ENCODE measurements at places on chromosomes 1 and 21.

GRCh38 chr1:84887261-84887934, 5.6 kb downstream of the LPAR3 start:
- no peak for DNase-seq

DNA sequence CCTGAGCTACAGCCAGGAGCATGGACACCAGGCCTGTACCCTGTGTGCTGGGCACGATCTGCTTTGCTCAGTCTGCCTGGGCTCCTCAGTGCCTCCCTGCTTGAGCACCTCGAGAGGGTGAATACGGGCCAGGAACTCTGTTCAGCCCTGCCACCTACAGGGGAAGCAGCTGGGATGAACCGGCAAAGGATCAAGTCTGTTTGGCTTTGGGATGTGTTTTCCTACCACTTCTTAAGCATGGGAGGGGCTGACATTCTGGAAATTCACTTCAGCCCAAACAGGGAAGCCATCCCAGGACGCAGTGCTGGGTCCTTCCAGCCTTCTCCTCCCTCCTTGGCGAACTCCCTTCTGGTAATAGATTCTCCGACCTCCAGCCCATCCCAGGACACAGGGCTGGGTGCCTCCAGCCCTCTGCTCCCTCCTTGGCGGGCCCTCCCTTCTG, 55.8 kb upstream of the SELENON start:
- peak; percentile 79 for DNase-seq

DNA sequence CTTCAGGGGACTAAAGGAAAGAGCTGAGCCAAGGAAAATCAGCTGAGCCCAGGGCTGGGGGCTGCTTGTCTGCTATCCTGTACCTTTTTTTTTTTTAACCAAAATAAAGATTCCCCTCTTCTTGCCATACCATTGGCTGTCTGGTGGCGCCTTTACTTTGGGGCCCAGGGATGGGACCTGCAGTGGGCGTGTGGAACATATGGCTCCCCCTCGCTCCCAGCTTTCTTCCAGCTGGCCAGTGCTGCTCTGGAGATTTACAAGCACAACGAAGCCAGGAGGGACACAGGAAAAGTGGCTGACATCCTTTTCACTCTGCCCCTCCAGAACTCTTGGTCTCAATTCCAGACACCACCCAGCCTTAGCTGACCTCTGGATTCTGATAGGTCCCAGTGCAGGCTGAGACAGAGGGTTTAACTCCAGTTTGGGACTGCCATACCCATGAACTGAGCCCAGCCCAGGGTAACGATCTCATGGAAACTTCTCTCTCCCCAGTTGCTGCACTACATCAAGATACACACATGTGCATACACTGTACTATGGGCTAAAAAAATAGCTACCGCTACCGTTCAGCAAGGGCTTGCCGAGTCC, 5.4 kb upstream of the SFN start:
- DNase-seq: peak; percentile 73

DNA sequence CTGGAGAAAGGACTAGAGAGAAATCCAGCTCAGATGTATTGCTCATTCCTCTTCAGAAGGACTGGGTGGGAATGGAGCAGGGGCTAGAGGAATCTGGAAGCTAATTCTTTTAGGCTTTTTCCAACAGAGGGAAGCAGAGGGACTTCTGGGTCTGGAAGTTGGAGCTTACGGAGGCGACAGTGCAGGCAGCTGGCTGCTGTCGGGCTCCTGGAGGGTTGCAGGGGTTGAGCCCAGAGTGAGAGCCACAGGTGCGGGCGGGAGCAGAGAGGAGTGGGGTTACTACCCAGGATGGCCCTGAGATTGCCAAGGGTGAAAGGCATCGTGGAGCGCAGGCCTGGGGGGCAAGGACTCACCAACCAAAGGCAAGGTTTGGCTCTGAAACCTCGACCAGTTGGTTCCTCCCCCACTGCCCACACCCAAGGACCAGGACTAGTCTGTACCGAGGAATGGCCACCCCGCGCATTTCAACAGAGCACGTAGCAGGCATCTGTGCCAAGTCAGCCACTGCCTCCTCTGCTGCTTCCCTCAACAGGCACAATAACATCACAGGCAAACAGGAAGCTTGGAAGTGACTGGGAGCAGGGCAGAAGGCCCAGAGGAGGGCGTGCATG, 22.7 kb upstream of the EDN2 start:
- no peak for DNase-seq

- no peak for DNase-seq
Measured at GRCh38 chr1:116732726-116733125, 21.5 kb upstream of the CD2 start.

DNA sequence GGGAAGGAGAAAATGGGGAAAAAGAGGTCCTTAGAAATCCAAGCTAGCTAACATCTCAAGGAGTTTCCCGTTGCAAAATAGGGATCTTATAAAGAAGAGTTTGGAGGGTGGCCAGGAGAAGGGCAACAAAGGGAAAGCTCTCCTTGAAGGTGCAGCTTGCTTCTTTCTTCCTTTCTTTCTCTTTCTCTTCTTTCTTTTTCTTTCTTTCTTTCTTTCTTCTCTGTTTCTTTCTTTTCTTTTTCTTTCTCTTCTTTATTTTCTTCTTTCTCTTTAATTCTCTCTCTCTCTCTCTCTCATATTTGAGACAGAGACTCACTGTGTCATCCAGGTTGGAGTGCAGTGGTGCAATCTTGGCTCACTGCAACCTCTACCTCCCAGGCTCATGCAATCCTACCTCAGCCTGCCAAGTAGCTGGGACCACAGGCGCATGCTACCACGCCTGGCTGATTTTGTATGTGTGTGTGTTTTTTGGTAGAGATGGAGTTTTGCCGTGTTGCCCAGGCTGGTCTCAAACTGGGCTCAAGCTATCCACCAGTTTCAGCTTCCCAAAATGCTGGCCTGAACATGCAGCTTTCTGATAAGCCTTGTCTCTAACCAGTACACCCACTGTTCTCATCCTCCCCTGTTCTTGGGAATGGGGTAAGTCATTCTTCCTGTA, 44.4 kb downstream of the RNF11 start:
- no peak for DNase-seq

DNA sequence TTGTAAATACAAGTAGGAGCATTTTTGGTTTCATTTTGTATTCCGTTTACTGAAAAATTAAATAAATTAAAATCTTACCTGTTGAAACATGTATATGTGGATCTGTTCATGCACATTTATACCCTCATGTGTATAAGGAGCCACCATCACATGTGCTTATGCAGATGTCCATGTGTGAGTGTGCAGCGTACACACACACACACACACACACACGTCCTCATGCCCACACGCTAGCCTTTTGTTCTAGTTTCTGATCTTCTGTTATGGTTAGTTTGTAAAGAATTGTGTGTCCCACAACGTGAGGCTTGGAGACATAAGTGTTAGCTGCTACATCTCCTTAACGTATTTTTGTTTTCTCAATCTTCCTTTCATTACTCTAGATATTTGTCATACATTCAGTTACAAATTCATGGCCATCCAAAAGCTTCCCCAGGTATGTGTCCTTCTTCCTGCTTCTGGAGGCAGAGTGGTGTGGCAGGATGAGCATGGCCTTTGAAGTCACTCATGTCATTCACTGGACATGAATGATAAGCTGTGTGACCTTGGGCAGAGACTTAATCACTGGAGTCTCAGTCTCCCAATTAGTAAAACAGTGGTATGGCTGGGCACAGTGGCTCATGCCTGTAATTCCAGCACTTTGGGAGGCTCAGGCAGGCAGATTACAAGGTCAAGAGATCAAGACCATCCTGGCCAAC, 54.6 kb downstream of the TENT5C start:
- DNase-seq: no peak

DNA sequence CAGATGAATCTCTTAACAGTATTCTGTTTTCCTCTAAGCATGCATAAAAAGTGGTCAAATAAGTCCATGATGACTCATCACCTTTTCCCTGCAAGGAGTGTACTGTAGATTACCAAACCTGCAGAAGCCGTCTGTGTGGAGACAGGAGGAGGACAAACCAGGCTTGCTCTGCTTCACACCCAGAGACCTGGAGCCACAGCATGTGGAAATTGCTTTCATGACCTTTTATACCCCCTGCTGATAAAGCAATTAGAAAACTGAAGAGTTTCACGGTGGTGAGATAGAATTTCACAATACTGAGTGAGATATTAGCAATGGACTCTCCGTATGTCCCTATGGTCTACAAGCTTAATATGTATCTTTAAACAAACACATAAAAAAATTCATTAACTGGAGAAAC, 9.4 kb downstream of the CORT start:
- DNase-seq: no peak

DNA sequence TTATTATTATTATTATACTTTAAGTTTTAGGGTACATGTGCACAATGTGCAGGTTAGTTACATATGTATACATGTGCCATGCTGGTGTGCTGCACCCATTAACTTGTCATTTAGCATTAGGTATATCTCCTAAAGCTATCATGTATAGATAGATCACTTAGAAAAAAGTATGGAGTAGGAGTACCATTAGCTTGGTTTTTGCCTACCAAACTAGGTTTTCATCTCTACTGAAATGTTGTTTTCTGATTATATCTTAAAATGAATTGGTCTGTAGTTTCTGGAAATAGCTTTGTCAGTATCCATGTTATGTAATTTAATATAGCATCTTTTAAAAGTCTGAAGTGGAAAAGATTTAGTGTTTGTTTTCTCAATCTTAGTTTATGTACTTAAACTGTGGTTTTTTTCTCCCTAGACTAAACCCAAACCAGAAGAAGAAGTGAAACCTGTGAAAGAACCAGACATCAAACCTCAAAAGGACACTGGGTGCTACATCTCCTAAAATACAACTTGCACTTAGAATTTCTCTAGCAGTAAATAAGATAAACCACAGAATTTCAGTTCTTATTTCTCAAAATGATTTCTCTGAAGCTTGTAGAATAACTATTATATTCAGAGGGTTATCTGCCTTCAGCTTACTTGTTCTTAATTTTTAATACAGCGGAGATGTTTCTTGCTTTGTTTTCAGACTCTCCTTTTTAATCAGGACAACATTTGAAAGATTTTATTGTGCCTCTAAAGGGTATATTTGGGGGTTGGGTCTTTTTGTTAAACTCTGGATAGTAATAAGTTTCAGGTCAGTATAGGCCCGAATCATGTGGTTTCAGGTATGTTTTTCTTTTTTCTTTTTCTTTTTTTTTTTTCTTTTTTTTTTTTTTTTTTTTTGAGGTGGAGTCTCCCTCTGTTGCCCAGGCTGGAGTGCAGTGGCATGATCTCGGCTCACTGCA, 4.5 kb upstream of the FAM177B start:
- DNase-seq: no peak

DNA sequence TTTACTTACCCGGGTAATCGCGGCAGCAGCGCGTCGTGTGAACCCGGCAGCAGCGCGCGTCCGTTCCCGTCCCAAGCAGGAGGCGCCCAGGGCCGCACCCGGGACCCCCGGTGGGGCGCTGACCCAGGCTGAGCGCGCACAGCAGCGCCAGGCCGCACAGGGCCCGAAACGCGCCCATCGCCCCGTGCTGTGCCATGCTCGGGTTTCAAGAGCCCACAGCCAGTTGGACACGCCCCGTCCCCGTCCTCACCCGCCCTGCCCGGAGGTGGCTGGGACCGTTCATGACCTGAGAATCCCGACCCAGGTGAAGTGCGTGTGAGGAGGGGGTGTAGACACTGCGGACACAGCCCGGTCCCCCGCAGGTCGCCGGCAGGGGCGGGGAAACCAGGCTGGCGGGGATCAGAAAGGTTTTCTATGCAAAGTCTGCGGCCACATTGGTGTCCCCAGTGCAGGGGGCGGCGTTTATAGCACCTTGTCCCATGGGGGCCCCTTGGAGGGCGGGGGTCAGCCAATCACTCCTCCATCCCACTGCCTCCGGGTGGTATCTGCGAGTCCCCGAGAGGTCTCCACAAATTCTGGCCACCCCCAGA, at the start of gene TNFRSF18:
Gene TNFRSF18 (minus strand): TSS at position 217 of the 590 bp plus-strand sequence. CDS start 21 bp downstream, at position 196.
- DNase-seq: no peak

Data from NCI-H524 (cell line).